Activated T-cell treated with anti-CD3 and anti-CD28 coated beads for 4 hours (primary cell): ENCODE measurements at places on chromosomes 6 and 20.

DNA sequence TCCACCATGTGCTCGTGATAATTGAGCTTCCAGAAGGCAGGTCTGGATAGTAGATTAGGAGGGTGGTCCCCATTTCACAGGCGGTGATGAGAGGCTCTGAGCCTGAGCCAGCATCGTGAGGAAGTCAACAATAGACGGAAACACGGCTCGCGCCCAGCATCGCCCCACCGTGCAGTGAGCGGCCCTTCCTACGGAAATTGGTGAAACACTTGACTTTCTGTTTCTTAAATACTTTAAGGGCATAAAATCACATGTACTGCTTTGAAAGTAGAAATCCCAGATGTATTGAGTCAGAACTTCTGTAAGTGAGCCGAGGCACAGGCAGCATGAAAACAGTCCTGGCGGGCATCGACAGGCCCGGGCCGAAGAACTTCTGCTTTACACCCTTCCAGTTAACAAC is 4.3 kb upstream of the KIF25 start:
- no peak for DNase-seq

- peak; percentile 36 for DNase-seq
Observed at GRCh38 chr6:87139236-87139635, 16.1 kb upstream of the ZNF292 start.

- no peak for DNase-seq
Observed at GRCh38 chr20:53492212-53492611, 101.4 kb downstream of the ZNF217 start.

DNA sequence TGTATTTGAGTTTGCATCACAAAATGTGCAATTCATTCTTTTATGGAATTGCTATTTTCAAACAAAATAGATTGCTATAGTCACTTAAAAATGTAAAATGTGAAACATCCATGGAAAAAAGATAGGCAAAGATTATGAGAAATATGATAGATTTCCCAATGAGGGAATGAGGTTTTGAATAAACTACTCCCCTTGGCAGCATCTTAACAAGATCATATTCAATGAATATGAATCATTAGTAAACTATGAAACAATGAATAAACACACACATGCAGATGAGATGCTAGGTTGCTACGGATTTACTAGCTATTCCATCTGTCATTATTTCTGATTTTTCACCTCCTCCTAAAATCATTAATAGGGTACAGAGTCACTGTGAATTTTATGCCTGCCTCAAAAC is 401.8 kb downstream of the PHF3 start:
- DNase-seq: no peak

DNA sequence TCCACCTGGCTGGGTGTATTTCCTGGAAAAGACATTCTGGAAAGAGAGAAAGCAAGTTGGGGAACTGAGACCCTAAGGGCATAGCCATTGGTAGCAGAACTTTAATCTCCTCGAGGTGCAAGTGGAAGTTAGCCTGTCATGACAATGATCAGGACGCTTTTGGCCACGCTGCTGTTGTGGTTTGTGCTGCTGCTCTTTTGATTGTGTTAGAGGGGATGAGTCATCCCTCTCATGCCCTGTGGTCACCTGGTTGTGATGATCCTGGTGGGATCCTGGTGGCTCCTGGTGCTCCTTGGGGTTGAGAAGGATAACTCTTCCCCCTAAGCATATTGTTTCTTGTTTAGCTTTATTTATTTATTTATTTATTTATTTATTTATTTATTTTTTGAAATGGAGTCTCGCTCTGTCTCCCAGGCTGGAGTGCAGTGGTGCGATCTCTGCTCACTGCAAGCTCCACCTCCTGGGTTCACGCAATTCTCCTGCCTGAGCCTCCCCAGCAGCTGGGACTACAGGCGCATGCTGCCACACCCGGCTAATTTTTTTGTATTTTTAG is 350.3 kb downstream of the KIF16B start:
- DNase-seq: no peak

- no peak for DNase-seq
Observed at GRCh38 chr6:149560736-149561135, 5.4 kb upstream of the GINM1 start.

DNA sequence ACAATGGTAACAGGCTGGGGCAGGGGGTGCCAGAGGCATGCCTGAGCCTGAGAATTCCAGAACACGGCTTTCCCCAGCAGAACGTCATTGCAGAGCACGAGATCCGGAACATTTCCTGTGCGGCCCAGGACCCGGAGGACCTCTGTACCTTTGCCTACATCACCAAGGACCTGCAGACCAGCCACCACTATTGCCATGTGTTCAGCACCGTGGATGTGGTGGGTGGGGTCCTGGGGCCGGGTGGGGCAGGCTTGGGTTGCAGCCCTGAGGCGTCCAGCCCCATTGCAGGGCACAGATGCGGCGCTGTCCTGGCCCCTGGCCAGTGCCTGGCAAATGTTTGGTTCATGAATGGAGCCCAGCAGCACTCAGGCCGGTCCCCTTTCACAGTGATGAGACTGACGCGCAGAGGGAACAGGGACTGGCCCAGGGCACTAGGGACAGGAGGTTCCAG is 57.1 kb downstream of the TCP11 start:
- no peak for DNase-seq

- no peak for DNase-seq
Observed at GRCh38 chr6:50966986-50967385, 148.3 kb downstream of the TFAP2B start.

GRCh38 chr6:105926318-105926717 is 159.8 kb upstream of the PRDM1 start:
- no peak for DNase-seq

GRCh38 chr6:85192186-85192585 is 257.7 kb upstream of the NT5E start:
- no peak for DNase-seq

DNA sequence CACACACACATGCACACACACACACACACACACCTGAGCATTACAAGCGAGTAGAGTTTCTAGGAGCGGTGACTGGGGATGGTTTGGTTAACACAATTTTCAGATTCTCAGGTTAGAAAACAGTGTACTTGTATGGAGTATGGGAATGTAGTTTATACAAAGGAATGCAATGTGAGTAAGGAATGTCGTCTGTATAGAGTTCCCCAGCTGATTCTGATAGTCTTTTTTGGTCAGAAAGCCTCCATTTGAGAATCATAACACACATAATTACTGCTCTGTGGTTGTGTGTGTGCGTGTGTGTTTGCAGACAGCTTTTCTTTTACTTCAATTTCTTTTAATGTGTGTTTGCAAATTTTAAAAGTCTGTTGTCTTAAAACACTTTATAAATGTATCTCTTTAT is 93.2 kb downstream of the MYO6 start:
- no peak for DNase-seq

- DNase-seq: peak; percentile 5
Observed at GRCh38 chr20:63782051-63782471, 42.5 kb downstream of the SLC2A4RG start.

DNA sequence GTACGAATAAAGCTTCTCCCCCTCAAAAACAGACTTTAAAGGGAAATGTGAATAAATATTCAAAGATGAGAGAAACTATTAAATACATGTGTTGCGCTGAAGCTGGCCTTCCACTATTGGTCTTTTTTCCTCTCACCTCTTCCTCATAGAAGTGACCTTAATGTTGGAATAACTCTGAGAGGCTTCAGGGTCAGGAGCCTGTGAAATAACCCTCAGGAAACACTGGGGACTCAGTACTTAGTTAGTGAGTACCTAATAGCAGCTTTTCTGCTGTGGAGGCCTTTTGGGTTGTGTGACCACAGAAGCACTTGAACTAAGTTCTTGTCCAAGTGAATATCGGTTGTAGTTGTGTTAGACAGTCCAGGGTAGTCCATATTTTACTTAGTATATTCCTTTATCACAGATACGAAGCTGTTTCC is 799 bp upstream of the SHPRH start:
- DNase-seq: no peak

- DNase-seq: no peak
Observed at GRCh38 chr6:135938576-135939207, 87.2 kb downstream of the PDE7B start.

DNA sequence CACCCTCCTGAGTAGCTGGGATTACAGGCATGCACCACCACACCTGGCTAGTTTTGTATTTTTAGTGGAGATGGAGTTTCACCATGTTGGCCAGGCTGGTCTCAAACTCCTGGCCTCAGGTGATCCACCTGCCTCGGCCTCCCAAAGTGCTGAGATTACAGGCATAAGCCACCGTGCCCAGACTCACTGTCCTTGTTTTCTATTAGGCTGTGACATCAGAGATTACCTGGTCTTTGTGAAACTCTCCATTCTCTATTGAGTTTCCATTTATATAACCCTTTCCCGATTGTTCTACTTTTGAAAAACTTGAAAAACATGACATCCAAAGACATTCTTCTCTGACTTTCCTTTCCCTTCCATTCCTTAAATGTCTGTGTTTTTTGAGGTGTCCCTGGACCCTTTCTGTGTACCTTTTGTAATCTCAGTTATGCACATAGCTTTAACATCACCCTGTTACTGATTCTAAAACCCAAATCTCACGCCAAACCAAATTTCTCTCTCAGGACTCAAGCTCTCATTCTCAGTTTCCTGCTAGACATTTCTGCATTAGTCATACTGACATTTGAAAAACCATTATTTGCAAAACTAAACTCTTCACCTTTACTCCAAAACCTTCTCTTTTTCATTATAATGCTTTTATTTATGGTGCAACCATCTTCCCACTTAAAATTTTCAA is 137.0 kb downstream of the KHDC1L start:
- no peak for DNase-seq

DNA sequence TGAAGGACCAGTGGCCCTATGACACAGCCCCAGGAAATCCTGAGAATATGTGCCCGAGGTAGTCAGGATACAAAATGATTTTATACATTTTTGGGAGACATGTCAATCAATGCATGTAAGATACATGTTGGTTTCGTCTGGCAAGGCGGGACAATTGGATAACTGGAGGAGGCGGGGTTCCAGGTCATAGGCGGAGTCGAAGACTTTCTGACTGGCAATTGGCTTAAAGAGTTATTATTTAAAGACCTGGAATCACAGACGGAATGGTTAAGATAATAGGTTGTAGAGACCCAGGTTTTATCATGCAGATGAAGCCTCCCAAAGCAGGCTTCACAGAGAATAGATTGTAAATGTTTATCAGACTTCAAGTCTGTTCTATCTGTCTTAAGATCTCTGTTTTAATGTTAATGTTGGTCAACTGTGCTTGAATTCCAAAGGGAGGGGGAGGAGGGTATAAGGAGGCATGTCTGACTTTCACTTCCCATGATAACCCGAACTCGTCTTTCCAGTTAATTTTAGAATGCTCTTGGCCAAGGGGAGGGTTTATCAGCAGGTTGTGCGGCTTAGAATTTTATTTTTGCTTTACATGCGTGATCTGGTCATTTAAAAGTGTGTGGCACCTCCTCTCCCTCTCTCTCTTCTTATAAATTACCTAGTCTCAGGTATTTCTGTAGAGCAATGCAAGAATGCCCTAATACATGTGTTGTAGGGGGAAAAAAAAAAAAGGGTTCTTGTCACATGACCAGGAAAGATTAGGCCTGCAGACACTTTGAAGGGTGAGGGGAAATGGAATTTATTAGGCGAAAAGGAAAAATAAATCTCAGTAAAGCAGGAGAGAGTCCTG is 230.7 kb downstream of the NFATC2 start:
- no peak for DNase-seq
